GM23338 (cell line): ENCODE measurements at places on chromosomes 6 and 20. TPM values are rescaled to one million over a fixed set of nuclear protein-coding genes. Genes with fewer than 3 reads are reported as not detected.

DNA sequence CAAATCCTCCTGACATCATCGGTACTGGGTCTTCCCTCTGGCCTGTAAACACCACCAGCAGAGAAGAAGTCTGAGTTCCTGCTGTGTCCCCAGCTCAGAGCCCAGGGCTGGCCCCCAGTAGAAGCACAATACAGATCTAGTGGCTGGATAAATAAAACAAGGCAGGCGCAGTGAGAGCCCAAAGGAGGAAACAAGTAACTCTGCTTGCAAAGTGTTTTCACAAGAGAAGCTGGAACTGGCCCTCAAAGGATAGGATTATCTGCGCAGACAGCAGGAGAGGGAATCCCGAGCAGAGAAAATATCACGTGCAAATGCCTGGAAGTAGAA is 205.1 kb downstream of the ZDHHC14 start:
- DNase-seq = no peak

DNA sequence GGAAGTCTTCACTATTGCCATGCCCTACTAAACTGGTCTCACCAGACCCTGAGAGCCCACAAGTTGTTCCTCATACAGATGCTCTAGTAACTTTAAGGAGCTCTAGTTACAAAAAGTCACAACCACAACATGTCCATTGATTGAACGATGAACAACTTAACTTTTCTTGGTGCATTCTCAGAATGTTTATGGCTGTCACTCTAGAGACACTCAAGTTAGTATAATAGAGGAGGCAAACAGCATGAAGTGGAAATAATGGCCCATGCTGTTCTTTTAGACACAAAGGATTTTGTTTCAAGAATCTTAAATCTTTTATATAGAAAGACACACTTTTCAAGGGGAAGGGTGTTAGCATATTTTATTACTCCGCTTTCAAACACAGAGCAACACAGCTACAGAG is 934.4 kb downstream of the HACE1 start:
- no peak for DNase-seq

DNA sequence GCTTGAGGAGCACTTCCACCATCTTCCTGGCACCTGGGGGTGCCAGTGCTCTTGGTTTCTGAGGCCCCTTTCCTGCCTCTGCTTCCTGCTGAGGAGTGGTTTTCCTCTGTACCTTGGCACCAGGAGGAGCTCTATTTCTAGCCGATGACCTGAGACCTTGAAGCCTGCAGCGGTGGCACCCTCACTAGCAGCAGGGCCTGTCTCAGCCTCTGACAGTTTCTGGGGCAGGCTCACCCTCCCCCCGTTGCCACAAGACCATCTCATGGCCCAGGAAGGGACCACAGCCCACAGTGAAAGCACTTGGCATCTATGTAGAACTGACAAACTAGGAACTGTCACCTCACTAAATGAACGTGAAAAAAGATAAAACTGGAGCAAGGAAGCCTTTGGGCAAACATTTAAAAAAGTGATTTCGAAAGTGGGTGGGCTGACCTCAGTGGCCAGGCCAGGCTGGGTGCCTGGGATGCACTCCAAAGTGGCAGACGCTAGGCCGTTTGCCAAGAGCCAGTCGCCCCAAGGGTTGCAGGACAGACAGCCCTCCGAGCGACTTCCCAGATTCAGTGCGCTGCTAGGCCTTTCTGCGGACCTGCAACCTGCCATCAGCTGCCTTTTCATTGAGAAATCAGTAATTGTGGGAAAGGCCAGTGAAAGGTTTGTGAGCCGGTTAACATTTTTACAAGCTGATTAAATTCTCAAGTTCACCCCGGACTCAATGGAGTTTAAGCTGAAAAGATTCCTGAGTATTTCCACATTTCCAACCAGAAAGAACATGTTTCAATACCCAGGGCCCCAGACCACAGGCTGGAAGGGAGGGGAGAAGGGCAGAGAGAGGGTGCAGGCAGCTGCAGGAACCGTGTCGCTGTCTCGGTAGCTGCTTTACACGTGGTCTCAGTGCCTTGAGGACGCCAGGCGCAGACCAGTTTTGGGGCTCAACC is 303.7 kb downstream of the ESR1 start:
- DNase-seq = no peak

- DNase-seq = no peak
These were observed 300.2 kb downstream of the SOX4 start for GRCh38 chr6:21893793-21894192.

DNA sequence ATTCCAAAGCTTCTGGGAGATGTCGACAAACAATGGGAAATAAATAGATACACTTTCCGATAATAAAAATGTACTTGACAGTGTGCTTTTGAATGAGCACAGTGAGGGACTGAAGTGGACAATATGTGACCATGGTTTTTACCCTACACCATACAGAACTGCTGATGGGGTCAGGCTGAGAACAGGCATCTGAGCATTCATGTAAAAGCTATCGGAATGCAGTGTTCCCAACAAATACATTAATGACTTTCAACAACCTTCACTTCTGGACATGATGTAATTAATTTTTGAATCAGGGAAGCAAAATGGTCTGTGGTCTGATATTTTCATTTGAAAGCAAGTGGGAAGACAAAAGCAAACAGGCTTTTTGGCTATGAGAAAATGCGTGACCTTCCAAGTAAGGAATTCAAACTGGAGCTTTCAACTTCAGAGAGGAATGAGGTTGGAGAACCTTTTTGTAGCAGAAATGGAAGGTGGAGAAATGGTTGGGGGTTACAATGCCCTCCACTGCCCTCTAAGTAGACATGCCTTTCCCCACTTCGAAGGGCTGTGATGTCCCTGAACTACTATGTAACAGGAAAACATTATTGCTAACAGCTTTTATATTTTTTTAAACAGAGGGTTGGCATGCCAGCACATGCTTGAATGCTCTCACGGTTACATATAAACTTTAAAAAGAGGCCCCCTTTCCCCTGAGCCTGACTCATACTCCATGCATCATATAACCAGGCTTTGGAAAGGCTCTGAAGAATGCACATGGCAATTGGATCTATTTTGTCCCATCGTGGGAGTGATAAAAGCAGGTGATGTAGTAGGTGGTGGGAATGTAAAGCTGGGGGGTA is 203.5 kb upstream of the CITED2 start:
- no peak for DNase-seq

DNA sequence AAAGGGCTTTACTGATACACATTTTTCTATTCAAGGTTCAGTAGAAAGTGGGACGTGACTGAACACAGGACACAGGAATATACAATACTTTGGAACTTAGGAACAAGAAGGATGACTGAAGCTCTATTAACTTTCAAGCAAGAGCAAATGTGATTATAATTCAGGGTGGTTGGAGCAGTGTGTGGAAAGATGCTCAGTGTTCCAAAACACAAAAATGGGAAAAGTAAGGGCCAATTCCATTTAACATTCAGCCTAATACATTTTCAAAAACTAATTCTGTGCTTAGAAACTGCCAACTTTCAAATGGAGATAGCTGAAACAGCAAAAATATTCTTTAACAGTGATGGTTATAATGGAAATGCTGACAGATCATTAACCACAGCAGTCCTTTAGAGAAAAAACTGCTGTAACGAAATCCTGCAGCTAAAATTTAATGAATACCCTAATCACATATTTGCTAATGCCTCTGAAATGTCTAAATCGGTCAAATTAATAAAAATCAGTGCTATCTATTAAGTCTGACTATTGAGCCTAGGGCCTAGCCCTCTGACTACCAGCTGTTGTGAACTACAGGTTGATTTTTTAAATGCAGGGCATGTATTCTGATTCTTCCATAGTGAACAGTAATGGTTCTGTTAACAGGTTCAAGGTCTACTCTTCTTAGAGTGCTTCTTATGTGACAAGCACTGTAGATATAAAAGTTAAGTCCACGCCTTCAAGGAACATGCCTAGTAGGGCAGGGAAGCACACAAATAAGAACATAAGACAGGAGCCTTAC is 45.9 kb downstream of the RARS2 start:
- no peak for DNase-seq

DNA sequence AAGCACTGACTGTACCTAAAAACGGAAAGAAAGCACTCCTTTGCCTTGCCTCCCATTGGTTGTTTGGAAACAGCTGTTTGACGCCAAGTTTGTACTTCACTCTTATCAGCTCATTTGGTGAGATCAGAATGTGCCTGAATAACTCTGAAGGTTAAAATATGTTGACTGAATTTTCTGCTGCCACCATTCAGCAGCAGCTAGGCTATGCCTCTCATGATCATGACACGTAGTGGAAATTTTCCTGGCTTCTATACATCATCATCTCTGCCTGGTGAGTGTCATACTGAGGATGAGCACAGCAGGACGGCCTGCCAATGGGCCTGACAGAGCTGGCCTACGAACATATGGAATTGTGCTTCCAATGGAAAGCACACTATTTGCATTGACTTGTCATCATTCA is 704.9 kb upstream of the CITED2 start:
- DNase-seq = no peak

GRCh38 chr6:159170999-159171712 is 2.0 kb downstream of the FNDC1 start:
- DNase-seq = no peak

GRCh38 chr20:4737857-4738627 is 16.3 kb downstream of the PRND start:
- DNase-seq = no peak

- DNase-seq = no peak
These were observed 41.8 kb upstream of the GABRR1 start for GRCh38 chr6:89258912-89259311.

GRCh38 chr20:59561228-59561605 is 43.1 kb upstream of the PHACTR3 start:
- no peak for DNase-seq

The CLPSL2 gene
- total RNA-seq = 3.1 TPM in 1 of 2 replicates, not detected in the other

The RIPOR3 gene
- 6.0 and 6.3 TPM in 2 replicates for total RNA-seq

The TRIM39 gene
- 14.6 and 19.2 TPM in 2 replicates for total RNA-seq

The NKAIN4 gene
- 12.6 and 16.0 TPM in 2 replicates for total RNA-seq

The LY6G6D gene
- not detected in 2 replicates for total RNA-seq

The TBX18 gene
- total RNA-seq = 0.03 TPM in 1 of 2 replicates, not detected in the other

The SLC17A1 gene
- total RNA-seq = not detected in 2 replicates

The NRM gene
- total RNA-seq = 11.3 and 13.8 TPM in 2 replicates
